ENCODE measurements at places on chromosomes 16 and 17.

DNA sequence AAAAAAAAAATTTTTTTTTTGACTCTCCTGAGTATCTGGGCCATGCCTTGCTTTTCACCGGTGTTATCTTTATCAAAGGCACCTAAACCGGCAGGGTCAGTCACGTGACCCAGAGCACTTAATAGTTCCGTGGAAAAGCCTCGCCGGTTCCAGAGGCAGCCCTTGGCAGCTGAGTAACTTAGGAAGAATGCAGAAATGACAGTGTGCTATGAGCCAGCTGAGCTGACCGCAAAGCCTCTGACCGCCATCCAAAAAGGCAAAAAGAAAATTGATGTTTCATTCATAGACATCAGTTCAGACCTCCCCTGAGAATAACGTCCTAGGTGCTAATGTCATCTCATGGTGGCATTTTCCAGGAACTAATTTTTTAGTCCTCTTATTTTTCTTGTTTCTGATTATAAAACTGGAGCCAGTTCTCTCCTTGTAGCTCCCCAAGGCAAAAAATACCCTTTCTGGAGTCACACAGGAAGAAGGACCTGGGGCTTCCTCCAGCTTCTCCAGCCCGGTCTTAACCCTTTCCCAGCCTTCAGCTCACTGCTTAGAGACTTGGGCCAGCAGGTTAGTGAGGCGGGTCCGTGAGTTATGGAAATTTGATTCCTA lies 122.6 kb downstream of the SOCS1 start:
- peak; percentile 93 for DNase-seq

DNA sequence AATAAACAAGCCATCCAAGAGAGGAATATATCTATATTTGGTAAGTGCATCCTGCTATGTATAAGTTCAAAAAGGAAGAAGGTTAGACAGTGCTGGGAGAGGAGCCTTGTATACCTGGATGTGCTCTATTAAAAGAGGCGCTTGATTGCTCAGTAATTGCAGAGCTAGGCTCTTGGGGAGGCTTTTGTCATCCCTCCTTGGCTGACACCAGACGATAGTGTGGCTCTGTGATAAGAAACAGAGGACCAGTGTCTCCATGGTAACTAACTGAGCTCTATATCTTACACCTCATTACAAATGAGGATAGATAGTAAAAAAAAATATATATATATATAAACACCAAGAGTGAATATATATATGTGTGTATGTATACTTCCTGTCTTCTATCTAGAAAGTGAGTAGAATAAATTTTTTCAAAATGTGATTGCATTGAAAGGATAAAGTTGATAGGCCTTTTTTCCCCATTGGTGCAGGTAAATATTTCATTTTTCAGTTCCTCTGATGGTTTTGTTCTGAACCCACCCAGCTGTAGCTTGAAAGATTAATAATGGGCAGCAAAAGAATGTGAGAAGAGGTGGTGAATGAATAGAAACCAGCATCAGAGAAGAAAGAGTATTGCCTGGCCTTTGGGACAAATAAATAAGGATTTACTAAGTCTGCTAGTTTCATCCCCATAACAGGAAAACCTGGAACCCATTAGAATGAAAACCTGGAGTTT lies 303.7 kb downstream of the ZFHX3 start:
- no peak for DNase-seq

DNA sequence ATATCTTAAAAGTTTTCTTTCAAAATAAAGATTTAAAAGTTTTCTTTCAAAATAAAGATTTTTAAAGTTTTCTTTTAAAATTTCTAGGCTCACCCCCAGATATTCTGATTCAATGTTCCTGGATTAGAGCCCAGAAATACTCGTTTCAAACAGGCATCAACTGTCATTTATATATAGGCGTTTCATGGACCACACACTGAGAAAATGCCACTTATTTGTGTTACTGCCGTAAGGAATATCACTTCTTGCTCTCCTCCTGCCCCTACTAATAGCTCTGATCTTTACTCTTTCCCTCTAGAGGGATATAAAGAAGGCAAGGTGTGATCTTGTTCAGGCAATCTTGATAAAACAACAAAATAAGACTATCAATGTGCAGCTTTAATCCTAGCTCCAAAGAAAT lies 1324.1 kb downstream of the CDH8 start:
- no peak for DNase-seq

- DNase-seq, result no peak
Observed at GRCh38 chr16:3046641-3047386, 453 bp downstream of the MMP25 start.

DNA sequence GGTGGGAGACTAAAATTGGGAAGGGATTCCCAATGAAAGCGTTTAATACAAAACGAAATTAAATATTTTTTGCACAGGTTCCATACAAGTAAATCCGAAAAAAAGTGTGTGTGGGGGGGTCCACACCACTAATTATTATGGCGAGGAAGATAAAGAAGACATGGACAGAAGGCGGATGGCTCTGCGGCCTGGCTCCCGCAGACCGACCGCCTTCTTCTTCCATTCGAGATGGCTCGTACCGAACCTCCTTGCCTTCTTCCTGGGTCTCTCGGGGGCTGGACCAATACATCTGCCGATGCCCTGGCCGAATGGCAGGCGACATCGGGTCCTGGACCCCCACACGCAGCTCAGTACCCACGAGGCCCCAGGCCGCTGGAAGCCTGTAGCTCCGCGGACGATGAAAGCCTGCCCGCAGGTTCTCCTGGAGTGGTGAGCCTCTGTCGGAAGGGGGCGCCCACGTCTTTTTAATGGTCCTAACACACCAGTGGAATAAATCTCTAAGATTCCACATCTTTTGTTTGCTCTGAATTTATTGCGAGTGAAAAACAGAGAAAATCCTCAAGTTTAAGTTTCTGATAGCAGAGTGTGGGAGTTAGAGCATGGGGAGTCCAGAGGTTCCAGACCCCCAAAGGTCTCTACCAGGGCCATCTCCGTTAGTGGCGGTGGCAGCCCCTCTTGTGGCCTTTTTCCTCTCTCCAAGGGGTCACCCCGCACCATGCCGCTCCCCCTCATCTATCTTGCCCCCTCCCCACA lies 1.4 kb downstream of the PRAC2 start:
- DNase-seq, result peak; percentile 57

GRCh38 chr17:75694536-75694935 lies 26.7 kb upstream of the ITGB4 start:
- no peak for DNase-seq

DNA sequence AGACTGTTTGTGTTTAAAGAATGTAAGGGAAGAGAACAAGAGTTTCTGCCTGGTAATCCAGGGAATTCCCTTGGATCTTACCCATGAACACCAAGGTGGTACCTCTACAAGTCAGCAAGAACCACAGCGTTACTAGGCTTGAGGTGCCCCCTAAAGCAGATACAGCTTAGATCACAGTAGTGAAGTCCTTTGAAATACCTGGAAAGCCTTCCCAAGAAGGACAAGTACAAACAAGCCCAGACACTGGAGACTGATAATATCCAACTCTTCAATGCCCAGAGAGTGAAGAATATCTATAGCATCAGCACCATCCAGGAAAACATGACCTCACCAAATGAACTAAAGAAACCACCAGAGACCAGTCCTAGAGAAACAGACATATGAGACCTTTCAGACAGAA lies 3.8 kb upstream of the APPBP2 start:
- no peak for DNase-seq

DNA sequence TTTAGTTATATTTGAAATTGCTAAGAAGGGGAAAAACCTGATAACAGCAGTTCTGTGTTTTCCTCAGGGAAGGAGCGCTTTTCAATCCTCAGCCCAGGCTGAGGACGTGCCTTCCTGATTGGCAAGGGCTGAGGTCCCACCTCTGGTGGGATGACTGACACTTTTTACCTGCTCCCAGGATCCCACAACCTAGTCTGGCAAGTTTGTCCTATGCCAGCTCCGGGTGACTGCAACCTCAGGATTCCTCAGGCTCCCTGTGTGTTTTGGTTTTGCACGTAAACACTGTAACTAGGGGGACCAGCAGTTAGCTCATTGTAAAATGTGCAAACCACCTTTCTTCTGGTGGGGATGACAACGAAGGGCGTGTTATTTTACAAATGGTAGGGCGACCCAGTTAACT lies 7.5 kb downstream of the MARCHF10 start:
- no peak for DNase-seq

DNA sequence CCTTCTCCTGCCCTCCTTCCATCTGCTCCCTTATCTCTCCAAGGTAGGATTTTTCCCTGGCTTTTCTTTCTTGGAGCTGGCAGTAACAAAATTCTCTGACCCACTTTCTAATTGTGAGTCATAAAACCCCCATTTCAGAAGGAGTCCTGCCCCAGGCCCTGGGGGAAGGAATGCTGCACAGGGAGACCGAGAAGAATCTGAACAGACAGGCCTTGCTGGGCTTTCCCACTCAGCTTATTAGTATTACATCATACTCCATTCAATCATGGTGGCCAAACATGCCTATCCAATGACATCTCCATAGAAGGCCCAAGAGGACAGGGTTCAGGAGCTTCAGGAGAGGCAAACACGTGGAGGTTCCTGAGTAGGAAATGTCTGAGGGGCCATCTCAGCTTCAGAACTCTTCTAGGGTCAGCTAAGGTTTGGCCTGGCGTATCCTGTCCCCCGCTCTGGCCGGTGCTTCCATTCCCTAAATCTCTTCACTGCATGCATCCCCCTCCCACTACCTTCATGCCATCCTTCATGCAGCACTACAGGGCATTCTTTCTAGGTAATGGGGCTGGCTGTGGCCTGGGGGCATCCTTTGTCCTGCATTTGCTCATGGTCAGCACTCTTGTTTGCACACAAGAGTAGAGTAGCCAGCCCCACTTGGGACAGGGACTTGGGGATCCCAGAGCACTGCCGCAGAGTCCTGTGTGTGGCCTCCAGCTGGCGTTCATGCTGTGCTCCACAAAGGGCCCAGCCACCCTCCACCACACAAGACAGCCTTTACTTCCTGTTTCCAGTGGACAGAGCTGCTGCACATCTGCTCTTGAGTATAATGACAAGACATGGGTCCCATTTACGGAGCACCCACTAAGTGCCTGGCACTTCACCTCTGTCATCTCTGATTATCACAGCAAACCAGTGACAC lies 8.2 kb downstream of the SLC6A2 start:
- no peak for DNase-seq

- DNase-seq, result peak; percentile 55
Observed at GRCh38 chr17:1498869-1499268, 6.4 kb upstream of the MYO1C start.

DNA sequence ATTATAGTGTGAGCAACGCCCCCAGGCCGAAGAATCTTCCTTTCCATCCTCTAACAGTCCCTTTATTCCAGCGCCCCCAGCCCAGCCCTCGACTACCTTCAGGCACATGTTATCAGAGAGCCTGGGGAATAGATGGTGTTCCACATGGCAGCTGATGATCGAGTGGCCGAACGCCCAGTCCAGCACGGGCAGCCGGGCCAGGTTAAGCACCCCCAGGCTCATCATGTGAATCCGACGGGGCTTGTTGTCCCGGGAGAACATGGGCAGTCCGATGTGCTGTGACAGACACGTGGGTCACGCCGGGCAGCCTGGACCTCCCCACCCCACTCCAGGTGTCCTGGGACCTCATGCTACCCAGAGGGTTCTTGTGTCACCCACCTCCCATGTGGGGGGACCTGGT lies 6.5 kb upstream of the FDXR start:
- no peak for DNase-seq

DNA sequence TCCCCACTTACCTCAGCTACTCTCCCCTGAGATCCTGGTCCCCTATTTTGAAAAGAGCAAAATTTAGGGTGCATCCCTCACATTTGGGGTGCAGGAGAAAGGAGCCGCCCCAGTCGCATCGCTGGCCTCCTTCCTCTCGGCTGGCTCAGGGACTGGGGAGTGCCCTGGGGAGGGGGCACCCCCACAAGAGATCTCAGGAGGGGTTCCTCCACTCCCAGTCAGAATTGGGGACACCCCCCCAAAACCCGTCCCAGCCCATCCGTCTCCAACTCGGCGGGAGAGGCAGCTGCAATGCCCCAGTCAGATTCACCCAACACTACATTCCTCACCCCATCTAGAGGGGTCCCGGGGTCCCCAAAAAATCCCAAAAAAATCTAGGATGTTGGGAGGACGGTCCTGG lies 3.5 kb upstream of the BCL6B start:
- DNase-seq, result no peak

- DNase-seq, result no peak
Observed at GRCh38 chr17:76417499-76418143, 33.2 kb downstream of the SPHK1 start.

DNA sequence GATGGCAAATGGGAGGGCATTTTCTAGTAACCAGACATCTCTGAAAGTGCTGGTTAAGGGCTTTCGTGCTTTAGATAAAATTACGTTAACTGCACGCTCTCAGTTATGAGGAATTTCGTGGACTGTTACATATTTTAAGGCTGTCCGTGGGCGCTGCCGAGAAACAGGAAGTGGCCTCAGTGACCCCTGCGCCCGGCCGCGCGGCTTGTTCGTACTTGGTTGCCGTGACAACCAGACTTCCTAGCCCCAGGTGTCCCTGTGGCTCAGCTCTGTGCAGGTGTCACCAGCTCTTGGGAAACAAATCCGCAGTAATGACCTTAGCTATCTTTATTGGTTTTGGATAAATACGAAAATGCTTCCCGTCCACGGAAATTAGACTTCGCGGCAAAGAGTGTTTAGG lies 52.7 kb downstream of the LMF1 start:
- no peak for DNase-seq

GRCh38 chr16:72992142-72992601 lies 55.8 kb downstream of the ZFHX3 start:
- no peak for DNase-seq

DNA sequence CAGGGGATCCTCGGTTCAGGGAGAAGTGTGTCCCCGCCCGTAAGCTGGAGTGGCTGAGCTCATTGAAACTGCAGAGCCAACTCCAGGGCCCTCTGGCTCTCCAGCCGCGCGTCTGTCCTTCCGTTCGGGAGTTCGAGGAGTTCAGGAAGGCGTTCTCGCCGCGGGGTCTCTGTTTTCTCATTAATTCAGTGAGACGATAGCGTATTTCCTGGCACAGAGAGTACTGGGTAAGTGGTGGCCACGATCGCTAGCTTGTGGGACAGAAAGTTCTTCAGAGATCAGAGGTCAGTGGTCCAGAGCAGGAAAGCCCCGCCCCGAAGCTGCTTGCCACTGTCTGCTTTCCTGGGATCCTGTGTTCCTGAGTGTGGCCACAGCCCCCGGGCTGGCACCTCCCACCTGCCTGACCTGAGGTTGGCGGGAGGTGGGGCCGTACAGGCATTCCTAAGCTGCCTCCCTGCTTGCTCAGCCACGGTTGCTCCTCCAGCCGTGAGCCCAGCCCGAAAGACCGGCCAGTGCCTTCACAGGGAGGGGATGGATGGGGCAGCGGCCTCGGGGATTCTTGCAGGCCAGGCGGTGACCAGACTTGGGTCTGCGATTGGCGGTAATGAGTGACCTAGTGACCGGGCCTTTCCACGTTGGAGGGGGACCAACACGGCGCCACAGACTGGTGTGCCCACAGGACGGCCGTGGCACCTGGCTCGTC lies 8.9 kb downstream of the BAIAP2 start:
- DNase-seq, result peak; percentile 59

- no peak for DNase-seq
Observed at GRCh38 chr17:21289902-21290571, 5.5 kb downstream of the MAP2K3 start.

DNA sequence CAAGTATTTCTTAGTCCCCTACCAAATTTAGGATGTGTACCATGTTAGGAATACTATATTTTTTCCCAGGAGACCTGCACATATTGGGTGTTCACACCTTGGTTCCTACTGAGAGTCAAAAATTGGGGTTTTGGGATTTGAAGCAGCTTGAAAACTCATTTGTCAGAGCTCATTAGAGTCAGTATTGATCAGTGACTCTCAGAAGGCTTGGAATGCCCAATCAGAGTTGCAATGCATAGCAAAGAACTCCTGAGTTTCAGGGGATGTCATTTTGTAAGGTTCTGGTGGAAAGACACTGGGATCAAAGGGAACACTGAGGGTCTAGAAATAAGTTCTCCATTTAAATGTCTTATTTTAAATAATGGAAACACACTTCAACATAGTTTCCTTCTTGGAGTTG lies 5.1 kb downstream of the HLF start:
- no peak for DNase-seq
